ENCODE measurements at places on chromosomes 16 and 17.
A peak's percentile ranks its signal among the peaks of the same experiment; 100 is the strongest.

DNA sequence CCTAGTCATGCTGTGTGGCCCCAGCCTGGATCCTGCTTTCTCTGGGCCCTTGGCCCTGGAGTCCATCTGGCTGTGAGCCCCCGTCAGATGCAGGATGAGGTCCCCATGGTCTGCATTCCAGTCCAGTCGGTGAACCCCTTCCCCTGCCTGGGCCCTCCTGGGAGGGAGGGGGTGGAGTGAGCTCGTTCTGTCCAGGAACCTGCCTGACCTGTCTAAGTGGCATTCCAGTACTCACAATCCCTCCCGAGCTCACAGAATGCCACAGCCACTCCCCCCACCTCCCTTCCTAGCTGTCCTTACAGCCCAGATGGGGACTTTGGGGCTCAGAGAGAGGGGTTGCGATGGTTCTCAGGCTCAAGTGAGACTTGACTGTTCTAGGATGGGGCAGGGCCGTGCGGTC lies 15.5 kb downstream of the SPNS2 start:
- no peak for DNase-seq

GRCh38 chr17:35705705-35706104 lies 25.7 kb upstream of the RASL10B start:
- DNase-seq: no peak

GRCh38 chr17:41925991-41926590 lies 4.3 kb upstream of the ODAD4 start:
- no peak for DNase-seq

GRCh38 chr17:2157675-2158395 lies 102.9 kb downstream of the HIC1 start:
- DNase-seq: no peak

GRCh38 chr16:88735121-88735520 lies 28.8 kb downstream of the CTU2 start:
- no peak for DNase-seq

DNA sequence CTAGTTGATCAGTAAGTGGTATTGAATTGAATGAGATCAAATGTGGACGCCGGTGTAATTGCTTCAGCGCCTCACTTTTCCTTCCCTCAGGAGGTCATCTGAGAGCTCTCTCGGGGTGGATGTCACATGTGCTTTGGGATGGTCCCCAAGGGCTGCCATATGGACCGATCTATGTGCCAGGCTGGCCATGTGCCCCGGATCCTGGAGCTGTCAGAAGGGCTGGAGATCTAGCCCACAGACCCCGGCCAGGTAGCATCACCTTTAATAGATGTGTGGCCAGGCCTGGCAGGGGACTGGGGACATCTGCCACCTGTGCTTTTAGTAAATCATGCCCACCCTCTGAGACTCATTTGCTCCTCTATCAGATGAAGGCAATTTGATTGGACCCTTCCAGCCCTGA lies 95.3 kb upstream of the CRHR1 start:
- DNase-seq: no peak

GRCh38 chr16:84614968-84615813 lies 2.7 kb downstream of the COTL1 start:
- DNase-seq: no peak

DNA sequence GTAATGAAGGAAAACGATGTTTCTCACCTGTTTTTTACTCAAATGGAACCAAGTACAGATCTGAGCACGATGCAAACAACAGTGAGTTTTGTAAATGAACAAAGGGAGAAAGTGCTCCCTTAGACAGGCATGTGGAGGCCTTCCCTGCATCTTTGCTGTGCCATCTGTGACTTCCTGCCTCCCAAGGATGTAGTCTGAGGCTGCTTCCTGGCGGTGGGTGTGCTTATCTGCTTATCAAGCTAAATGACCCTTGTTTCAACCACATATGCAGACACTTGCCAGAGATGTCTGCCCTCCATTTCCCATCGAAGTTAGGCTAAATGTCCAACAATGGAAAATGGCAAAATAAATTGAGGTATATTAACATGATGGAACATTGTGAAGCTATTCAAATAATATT lies 34.6 kb downstream of the RGS9 start:
- no peak for DNase-seq

- no peak for DNase-seq
Observed at GRCh38 chr17:32285306-32285705, 19.7 kb downstream of the RHBDL3 start.

GRCh38 chr17:76384222-76384986 lies at the start of gene SPHK1:
Gene SPHK1 (plus strand): TSS chr17:76384609. CDS start chr17:76385645, 1,036 bp downstream.
- peak; percentile 64 for DNase-seq

- no peak for DNase-seq
Observed at GRCh38 chr17:69451416-69452394, 37.2 kb downstream of the MAP2K6 start.

- DNase-seq: no peak
Observed at GRCh38 chr17:32943647-32944191, 15.8 kb downstream of the TMEM98 start.

- DNase-seq: no peak
Observed at GRCh38 chr16:56812884-56813283, 52.1 kb upstream of the SLC12A3 start.

DNA sequence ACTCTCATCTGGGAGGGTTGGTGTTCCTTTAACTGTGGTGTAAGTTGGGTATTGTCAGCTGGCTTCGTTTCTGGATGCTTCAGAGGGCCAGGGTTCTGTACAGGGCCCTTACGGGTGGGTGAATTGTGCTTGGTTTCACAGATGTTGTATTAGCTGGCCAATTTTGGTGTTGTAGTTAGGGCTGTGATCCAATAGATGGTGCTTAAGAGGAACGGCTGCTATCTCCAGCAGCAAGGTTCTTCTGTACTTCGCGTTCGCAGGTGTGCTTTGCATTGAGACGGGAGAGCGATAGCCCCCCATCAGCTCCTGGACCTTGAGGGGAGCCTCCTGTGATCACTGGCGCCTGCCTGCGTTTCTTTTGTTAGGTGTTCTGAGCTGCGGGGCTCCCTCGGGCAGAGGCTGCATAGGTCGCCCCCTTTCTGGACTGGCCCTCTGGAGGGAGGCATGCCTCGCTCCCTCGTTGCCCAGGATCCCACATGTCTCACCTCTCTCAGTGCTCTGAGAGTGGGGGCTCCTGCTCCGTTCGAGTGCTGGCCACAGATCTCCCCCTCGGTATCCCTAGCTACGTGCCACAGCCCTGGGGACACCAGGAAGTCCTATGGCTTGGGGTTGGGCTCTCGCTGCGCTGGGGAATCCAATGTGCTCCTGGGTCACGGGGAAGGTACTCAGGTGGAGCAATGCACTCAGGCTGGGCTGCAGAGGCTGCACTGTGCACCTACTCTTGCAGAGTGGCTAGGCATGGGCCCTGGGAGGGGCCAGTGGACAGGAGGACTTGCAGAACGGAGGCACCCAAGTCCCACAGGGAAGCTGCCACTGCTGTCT lies 837 bp upstream of the PRDM7 start:
- DNase-seq: peak; percentile 8

GRCh38 chr16:83623091-83623730 lies 184.6 kb upstream of the HSBP1 start:
- no peak for DNase-seq

DNA sequence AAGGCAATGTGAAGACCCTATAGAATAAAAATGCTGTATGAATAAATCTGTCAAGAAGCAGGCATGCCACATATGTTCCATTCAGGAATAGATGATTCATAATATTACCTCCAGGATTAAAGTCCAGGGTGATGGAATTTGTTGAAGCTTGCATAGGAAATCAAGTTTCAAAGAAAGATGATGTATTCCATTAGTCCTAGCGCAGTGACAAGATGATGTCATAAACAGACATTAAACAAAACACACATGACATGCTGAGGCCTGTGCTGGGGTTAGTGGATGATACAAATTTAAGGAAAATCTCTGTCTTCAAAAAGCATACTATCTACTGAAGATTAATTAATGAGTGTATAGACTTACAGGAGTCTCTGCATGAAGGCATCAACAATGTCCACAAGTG lies 1025.2 kb downstream of the CDH11 start:
- no peak for DNase-seq

GRCh38 chr17:75847614-75848522 lies 3.7 kb upstream of the UNC13D start:
- DNase-seq: no peak

DNA sequence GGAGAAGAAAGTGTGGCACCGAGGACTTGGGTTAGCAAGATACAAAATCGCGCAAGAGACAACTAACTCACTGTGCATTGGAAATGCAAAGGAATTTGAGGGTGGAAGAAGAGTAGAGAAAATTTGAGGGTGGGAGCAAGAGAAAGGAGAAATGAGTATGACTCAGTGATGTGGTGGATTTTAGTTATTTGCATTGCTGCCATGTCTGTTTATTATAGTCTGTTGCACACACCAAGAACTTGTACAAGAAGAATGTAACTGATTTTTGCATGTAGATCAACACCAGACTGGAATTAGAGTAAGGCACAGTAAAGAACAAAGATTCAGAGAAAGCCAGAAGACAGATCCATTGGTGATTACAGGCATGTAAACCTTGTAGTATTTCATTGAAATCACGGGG lies 71.6 kb upstream of the SMIM36 start:
- DNase-seq: no peak

DNA sequence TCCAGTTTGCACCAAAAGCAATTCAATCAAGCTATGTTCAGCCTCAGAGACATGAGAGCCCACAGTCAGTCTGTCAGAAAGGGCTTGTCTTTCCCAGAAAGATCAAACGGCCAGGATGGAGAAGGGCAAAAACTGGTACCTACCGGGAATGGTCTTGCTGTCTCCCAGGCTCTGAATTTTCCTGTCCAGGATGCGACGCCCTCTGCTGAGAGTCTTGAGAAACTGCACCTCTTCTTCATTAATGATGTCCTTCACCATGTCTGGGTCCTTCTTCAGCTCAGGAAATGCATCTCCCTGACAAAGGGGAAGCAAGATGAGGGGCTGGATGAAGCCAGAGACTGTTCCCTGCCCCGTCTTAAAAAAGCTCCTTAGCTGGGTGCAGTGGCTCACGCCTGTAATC lies 15.8 kb upstream of the EXOSC6 start:
- DNase-seq: no peak

DNA sequence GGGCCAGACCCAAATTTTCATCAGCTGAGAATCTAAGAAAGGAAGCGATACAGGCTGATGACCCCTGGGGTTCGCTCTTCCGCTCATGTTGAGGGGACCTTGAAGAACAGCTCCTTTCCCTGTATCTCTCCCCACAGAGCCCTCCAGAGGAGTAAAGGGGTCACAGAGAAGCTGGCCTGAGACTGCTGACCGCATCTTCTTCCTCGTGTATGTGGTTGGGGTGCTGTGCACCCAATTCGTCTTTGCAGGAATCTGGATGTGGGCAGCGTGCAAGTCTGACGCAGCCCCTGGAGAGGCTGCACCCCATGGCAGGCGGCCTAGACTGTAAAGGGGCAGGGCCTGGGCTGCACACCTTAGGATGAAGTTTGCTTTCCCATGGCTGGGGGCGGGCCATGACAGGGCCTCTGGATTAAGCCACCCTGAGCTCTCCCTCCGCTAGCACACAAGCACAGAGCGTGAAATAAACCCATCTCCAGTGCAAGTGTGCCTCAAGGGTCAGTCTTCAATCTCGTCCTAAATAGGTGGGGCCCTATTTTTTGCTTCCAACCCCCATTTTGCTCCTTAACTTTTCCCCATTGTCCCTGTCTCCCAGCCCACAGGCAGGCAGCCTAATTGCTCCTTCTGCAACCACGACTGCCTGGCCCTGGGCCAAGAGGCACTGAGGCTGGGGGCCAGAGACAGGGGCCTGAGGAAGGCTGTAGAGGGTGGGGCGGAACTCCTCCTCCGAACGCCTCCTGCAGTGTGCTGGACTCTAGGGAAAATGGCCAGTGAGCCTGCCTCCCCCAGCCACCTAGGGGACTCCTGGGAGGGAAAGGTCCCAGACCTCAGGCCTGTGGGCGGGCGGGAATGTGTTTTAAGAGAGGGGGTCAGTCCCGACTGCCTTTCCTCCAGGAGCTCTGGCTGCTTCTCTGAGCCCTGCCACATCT lies 3.6 kb downstream of the ZACN start:
- no peak for DNase-seq

- DNase-seq: no peak
Observed at GRCh38 chr16:71700831-71701230, 23.7 kb downstream of the PHLPP2 start.

DNA sequence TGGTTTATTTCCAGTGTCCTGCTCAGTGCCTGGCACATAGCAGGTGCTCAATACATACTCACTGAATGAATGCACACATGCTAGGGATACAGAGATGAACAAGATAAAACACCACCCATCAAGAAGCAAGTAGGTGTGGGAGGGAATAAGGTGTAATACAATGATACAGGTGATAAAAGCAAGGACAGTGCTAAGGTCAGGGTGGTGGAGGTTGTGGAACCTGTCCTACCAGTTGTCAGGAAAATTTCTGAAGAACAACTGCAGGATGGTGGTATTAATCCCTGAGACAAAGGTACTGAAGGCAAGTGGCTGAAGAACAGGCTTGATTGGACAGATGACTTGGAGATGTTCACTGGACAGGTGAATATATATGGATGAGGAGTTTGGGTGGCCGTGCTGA lies 1.8 kb downstream of the KNOP1 start:
- DNase-seq: no peak

GRCh38 chr16:31200821-31201568 lies 1.6 kb downstream of the PYCARD start:
- DNase-seq: no peak

Measured in stimulated activated CD8-positive, alpha-beta memory T cell treated with anti-CD3 and anti-CD28 coated beads, Interleukin-15, amount 100 ng/mL, for 48 hours (primary cell).